ENCODE measurements at places on chromosomes 12 and 14.

- DNase-seq: no peak
Observed at GRCh38 chr12:121096199-121096798, 36.4 kb upstream of the P2RX7 start.

- no peak for DNase-seq
Observed at GRCh38 chr12:3645091-3645490, 107.8 kb downstream of the CRACR2A start.

DNA sequence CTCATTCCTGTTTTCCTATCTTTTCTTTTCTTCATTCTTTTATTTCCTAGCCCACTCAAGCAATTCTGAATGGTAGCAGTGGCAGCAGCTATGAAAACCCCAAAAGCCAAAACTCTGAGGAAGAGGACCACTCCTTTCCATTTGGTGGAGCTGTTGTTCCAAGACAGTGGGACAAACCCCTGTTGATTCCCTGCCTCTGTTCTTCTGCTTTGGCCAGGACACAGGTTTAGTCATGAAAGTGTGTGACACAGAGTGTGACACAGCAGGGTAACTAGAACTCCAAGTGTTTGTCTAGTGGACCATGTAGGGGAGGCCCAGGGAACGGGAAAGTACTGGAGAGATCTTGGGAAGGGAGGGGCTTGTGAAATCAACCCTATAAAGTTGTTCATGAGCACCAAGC lies 71.1 kb downstream of the PTCSC3 start:
- DNase-seq: no peak

GRCh38 chr14:100728962-100729361 lies 2.3 kb downstream of the DLK1 start:
- no peak for DNase-seq

DNA sequence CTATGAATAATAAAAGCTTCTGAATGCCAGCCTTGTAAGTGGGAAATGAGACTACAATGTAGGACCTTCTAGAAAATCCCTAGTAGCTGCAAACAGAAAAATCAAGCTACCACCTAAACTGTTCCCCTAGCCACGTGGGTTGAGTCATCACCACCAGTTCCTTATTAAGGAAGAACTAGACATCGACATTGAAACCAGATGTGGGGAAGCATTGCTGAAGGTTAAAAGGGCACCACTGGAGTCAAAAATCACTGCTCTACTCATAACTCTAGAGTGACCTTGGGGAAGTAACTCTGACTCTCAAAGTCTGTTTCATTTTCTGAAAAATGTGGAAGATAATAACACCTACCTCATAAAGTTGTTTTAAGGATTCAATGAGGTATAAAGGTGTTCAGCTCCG lies 9.4 kb upstream of the CNIH1 start:
- DNase-seq: peak; percentile 59

- no peak for DNase-seq
Observed at GRCh38 chr14:22460461-22461195, 128.4 kb downstream of the DAD1 start.

DNA sequence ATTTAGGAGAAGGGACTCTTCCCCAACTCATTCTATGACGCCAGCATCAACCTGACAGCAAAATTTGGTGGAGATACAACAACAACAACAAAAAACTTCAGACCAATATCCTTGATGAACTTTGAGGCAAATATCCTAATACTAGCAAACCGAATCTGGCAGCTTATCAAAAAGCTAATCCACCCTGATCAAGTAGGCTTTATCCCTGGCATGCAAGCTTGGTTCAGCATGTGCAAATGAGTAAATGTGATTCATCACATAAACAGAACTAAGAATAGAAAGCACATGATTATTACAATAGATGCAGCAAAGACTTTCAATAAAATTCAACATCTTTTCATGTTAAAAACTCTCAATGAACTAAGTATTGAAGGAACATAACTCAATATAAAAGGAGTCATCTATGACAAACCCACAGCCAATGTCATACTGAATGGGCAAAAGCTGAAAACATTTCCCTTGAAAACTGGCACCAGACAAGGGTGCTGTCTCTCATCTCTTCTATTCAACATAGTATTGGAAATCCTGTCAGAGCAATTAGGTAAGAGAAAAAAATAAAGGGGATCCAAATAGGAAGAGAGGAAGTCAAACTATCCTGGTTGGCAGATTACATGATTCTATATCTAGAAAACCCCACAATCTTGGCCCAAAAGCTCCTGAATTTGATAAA lies 233.3 kb downstream of the CCDC59 start:
- no peak for DNase-seq

GRCh38 chr12:4106621-4107020 lies 166.9 kb upstream of the CCND2 start:
- DNase-seq: peak; percentile 31

DNA sequence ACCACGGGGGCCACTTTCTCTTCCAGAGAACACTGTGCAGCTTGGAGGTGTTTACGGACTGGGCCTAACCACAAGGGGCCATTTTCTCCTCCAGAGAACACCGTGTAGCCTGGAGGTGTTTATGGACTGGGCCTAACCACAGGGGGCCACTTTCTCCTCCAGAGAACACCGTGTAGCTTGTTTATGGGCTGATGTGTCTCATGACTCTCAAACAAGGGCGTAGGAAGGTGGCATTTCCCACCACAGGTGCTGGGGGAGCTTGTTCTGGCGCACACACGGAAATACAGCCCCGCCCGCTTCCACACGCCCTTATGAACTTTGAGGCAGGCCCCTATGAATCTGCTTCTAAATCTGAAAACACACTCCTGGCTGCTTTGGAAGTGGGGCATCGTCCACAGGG lies 174.6 kb upstream of the SFSWAP start:
- DNase-seq: peak; percentile 59

GRCh38 chr12:96352161-96352835 lies 47.9 kb downstream of the CDK17 start:
- no peak for DNase-seq

DNA sequence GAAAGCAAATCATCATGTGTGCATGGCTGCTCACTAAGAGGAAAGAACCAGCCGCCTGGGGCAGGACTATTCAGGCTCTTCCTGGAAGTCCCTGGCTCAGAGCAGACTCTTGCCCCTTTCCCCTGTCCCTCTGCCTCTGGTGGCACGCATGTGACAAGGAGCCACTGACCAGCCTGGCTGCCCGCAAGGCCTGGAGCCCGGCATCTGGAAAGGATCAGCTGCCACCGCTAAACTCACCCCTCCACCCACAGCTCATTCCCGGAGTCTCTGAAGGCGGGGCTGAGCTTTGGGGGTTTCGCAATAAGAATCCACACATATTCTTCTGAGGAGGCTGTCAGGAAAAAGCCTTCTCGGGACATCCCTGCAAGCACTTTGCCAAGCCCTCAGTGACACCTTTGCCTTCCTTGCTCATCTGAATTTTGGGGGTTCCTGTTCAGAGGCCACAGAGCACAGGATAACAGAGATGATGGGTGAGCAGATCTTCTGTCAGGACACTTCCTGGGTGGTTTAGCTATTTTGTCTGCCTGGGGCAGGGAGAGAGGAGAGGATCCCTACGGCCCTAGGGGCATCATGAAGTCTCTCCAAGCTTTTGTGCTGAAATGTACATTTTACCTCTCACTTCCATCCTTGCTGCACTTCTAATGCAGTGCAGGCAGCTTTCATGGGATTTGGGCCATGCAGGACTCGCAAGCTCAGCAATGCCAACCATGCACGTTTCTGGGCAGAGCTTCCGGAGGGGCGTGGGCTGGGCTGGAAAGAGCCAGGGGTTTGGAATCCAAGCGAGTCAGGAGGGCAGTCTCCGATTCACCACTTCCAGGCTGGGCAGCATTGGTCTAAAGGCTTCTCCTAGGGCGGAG lies 124.8 kb upstream of the MAP1LC3B2 start:
- peak; percentile 24 for DNase-seq

DNA sequence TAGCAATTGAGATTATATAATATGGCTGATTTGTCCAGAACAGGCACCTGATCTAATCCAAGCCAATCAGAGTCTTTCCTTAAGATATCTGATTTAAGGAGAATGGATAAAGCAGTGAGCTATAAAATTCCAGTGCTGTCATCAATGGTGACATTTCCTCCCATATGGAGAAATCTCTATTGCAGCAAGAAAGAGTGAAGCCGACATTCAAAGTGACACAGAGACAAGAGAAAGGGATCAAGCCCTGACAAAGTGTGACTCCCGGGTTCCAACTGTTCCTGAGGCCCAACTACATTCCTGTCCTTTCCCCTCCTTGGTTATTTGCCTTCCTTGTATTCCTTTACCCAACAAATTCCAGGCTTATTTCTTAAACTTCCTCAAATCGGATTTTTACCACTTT lies 430.0 kb upstream of the SOX5 start:
- no peak for DNase-seq

DNA sequence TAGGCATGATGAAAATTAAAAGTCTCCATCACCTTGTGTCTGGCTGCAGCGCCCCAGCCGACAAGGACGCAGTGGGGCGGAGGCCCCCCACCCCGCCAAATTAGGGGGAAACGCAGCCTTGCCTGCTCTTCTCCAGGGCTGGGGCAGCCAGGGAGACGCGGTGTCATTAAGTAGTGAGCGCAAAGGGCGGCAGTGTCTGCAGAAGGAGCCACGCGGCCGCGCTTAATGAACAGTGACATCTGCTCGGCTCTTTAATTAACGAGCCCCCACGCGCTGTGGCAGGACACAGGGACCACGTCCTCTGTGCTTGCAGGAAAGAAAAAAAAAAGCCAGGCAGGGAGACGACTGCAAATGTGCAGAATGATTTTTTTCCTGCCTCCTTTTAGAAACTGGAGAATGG lies 93.4 kb upstream of the NCOR2 start:
- no peak for DNase-seq

Measured in CD4-positive, alpha-beta T cell treated with Interleukin-4 for 1 hour (primary cell).